GM03348 (cell line): ENCODE measurements at places on chromosomes 6 and 20.

- DNase-seq = no peak
Observed at GRCh38 chr6:39495640-39496039, 173.1 kb upstream of the KCNK16 start.

DNA sequence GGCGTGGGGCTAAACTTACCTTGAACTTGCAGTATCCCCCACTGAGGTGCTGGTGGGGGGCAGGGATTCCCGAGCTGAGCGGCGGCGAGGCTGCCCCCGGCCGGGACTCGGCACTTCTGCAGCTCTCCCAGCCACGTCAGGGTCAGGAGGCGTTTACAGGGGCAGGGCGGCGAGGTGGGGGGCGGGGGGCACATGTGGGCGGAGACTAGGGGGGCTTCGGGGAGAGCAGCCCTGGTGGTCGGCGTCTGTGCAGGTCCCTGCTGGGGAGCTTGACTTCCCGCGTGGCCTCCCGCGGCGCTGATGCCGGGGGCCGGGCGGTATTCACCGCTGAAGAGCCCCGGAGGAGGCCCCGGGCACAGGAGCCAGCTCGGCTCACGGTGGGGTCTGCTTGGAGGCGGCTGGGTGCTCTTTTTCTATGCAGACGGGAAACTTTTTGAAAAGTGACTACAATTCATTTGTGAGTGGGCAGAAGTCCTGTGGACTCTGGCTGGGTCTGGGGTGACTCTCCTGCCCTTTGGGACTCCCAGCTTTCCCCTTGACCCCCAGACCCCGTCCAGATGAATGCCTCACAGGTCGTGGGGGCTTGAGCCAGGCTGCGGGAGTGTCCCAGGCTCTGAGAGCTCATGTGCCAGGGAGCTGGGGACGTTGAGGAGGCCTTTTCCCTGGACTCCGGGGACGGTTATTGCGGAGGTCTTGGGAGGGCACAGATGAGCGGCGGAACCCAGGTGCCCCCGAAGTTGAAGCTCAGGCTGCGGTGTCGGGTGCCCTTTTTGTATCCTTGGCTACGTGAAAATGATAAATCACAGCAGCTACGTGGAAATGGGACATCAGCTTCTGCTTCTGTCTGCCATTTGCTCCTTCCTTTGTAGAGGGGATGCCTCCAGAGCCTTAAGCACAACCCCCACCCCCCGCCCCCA, 75.9 kb upstream of the GATA5 start:
- DNase-seq = no peak

DNA sequence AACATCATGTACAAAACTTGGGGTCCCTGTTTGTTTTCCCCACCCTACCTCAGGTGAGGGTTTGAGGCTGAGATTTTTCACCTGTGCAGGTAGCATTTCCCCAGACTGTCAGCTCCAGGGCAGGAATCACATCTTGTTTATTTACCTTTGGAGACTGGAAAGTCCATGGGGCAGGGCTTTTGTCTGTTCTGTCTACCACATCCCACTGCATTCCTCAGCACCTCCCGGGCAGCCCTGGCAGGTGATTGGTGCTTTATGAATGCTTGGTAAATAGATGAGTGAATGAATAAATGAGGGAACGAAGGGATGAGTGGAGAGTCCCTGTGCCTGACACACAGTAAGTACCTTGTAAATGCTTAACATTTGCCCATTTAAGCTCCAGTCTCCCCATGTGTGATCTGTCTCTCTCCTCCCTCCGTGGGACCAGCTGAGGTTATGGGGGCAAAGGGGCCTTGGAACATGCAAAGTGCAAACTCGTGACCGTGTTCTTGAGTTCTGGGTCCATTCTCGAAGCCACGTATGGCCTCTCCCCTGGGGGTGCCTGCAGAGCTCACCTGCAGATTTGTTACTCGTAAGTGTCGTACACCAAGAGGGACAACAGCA, 69.7 kb upstream of the PMEPA1 start:
- DNase-seq = no peak

- no peak for DNase-seq
Observed at GRCh38 chr6:50147371-50147770, 97.6 kb upstream of the DEFB112 start.

DNA sequence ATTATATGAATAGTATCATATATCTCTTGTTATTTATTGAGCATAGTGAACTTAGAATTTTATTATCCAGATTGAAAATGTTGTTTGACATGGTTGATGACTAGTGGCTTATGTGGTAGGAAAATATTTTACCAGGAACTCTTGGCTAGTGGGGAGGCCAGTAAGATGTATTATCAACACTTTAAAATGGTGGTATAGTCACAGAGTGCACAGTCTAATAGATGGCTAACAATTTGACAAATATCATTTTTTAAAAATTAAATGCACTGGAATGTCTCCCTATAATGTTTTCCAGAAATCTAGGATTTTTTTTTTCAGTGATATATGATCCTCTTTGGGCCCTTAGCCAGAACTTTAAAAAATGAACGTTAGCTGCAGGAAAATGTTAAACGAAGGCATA, 26.9 kb upstream of the EYA4 start:
- DNase-seq = no peak

GRCh38 chr20:57747861-57748481, 38.2 kb upstream of the PMEPA1 start:
- DNase-seq = no peak

DNA sequence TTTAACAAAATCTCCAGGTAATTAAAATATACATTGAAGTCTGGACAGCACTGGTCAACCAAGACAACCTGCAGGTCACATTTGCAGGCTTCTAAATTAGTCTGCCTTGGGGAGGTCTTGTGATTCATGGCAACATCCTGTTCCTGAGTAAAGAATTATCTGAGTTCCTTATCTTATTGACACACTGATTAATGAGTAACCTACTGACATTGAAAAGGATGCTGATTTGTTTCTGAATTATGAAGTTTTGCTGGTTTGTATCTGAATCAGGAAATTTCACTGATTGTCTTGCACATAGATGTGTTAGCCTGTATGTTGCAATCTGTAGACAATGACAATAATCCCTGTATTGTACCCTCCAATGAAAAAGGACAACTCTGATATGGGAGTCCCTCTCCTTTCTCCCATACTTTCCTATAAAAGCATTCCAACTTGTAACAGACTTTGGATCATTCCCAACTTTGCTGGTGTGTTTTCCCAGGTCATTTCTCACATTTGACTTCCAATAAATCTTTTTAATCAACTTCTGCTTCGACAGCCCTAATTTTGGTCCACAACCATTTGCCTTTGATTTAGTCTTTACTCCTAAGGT, 80.0 kb downstream of the LAMP5 start:
- no peak for DNase-seq

- DNase-seq = no peak
Observed at GRCh38 chr6:141401168-141401567, 731.6 kb upstream of the GJE1 start.
